ENCODE measurements at places on chromosomes 12 and 14.

GRCh38 chr12:54368025-54368708, 3.9 kb upstream of the GPR84 start:
- H3K4me1 ChIP-seq, result peaks cover 54% of the 10 kb centered on the region
- H3K4me3 ChIP-seq, result no peak overlapping the region
- H3K27ac ChIP-seq, result peak overlapping the region; percentile 68
- DNase-seq, result no peak
- peaks cover 12% of the 10 kb centered on the region for H3K27me3 ChIP-seq

- peaks cover 18% of the 10 kb centered on the region for H3K36me3 ChIP-seq
- H3K27ac ChIP-seq, result peak overlapping the region; percentile 99
- no peaks in the 10 kb centered on the region for H3K27me3 ChIP-seq
- DNase-seq, result no peak
- peaks cover 15% of the 10 kb centered on the region for H3K4me1 ChIP-seq
- H3K4me3 ChIP-seq, result peak overlapping the region; percentile 56
Observed at GRCh38 chr12:64419696-64420095, 15.5 kb downstream of the XPOT start.

DNA sequence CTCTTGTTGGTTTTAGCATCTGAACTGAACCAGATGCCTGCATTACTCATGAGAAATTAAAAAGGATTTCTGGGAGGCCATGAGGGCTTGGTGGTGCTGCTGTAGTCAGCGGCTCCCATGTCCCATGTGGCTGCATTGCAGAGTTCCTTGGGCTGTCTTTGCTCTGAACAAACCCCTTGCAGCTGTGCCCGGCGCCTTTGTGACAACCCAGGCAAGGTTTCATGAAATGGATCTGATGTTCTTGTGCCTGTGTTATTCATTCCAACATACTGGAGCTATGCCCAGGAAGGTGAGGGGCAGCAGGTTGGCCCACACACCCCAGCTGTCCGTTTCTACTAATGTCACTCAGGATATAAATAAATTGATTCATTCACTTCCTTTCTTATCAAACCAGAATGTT, 40.8 kb downstream of the TGFB3 start:
- H3K36me3 ChIP-seq, result peaks cover 5% of the 10 kb centered on the region
- peaks cover 3% of the 10 kb centered on the region for H3K4me1 ChIP-seq
- DNase-seq, result no peak
- H3K4me3 ChIP-seq, result no peak overlapping the region
- no peak overlapping the region for H3K27ac ChIP-seq

GRCh38 chr12:130706311-130706710, 9.8 kb downstream of the RIMBP2 start:
- DNase-seq, result no peak
- peaks cover 13% of the 10 kb centered on the region for H3K36me3 ChIP-seq
- H3K27me3 ChIP-seq, result peaks cover 18% of the 10 kb centered on the region
- H3K27ac ChIP-seq, result no peak overlapping the region
- no peak overlapping the region for H3K4me3 ChIP-seq

DNA sequence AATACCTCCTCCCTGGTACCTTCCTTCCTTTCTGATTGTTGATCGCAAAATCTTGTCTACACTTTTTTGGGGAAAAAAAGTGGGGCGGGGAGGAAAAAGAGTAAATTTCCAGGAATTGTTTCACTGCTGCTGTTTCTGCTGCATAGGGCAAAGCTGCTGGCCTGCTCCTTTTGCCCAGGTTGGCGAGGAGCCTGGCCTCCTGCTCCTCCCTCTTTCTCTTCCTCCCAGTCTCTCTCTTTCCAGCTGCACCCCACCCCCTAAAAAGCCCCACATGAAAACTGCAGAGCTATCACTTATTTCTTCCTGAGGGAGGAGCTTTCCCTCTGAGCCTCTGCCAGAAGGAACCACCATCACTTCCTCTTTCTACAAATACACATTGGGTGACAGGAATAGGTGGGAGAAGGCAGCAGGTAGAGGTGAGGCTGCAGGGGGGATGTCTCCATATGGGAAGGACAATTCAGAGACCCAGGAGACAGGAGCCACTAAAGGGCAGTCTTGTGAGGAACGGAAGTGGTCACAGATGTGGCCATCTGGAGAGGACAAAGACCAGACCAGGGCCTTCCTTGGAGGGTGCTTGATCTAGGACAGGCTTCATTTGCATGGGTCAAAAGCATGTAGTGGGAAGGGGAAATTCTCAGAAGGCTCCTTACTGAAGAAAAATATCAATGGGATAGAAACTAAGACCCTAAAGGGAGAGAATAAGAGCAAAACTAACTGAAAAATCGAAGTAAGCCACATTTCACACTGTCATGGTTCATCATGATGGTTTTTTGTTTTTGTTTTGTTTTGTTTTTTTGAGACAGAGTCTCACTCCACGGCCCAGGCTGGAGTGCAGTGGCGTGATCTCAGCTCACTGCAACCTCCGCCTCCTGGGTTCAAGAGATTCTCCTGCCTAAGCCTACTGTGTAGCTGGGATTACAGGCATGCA, 14.8 kb downstream of the ZBTB39 start:
- peaks cover 12% of the 10 kb centered on the region for H3K27me3 ChIP-seq
- peak; percentile 37 for DNase-seq
- H3K4me1 ChIP-seq, result peaks cover 80% of the 10 kb centered on the region
- H3K4me3 ChIP-seq, result peak overlapping the region; percentile 14
- H3K36me3 ChIP-seq, result peaks cover 6% of the 10 kb centered on the region

DNA sequence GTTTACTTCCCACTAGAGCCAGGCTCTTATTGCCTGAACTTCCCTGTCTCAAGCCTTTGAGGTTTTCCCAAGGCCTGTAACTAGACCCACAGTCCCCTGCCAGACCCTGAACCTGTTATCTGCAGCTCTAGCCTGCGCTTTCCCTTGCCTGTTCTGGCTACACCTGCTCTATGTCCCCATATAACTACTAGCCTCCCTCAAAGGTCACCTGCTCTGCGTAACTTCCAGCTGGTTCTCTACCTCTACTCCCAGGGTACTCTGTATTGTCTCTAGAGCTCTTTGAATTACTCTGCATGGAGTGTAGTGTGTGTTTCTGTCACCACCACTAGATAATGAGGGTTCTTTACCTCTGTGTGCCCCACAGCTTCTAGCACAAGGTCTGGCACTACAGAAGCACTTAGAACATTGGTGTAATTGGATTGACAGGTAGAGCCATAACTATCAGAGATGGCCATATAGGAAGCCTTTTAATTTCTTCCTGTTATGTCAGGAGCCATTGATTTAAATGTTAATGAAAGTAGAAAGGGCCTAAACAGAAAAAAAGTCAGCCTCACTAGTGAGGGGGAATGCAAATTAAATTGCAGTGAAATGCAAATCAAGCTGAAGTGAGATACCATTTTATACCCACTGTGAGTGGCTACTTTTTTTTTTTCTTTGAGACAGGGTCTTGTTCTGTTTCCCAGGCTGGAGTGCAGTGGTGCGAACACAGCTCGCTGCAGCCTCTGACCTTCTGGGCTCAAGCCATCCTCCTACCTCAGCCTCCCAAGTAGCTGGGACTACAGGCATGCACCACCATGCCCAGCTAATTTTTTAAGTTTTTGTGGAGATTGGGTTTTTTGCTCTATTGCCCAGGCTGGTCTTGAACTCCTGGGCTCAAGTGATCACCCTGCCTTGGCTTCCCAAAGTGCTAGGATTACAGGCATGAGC, 47.8 kb downstream of the EID3 start:
- no peak for DNase-seq
- no peak overlapping the region for H3K27ac ChIP-seq
- H3K27me3 ChIP-seq, result peaks cover 2% of the 10 kb centered on the region

DNA sequence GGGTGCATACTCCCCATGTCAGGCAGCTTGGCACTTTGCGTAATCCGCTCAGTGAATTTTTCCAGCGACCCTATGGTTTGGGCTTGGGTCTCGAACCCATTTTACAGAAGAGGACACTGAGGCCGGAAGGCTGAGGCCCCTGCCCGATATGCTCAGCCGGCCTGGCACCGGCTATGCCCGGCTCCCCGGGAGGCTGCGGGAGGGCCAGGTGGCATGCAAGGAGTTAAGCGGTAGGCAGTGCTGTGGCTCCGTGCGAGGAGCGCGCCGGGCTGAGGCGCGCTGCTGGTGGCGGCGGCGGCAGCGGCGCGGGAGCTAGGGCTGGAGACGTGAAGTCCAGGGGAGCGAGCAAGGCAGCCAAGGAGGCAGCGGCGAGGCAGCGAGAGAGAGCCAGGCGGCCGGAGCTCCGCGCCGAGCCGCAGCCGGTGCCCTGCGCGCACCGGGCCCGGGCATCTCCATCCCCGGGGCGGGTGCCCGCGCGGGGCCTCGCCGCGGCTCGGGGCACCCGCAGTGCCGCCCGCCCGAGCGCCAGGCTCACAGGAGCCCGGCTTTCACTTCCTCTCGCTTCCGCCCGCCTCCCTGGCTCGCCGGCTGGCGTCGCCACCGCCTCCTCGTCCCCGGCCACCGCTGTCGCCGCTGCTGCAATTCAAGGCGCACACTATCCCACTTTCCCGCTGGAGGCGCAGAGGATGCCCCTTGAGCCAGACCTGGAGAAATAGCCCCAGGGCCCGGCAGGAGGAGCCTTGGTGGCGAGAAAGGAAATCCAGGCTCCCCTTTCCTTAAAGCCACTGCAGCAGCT, at the start of gene WSCD2:
Gene WSCD2 (plus strand): TSS at position 272 of the 796 bp plus-strand sequence. CDS start 66,545 bp downstream, outside the sequence.
- peak; percentile 74 for DNase-seq
- peaks cover 4% of the 10 kb centered on the region for H3K4me1 ChIP-seq
- no peaks in the 10 kb centered on the region for H3K36me3 ChIP-seq
- peak within 1 kb of the TSS; percentile 75 for H3K4me3 ChIP-seq

GRCh38 chr12:27779416-27779919, 565 bp upstream of the KLHL42 start:
- peaks cover 4% of the 10 kb centered on the region for H3K36me3 ChIP-seq
- H3K4me1 ChIP-seq, result peaks cover 26% of the 10 kb centered on the region
- peak; percentile 5 for DNase-seq
- H3K27me3 ChIP-seq, result peaks cover 10% of the 10 kb centered on the region
- peak overlapping the region; percentile 92 for H3K4me3 ChIP-seq

DNA sequence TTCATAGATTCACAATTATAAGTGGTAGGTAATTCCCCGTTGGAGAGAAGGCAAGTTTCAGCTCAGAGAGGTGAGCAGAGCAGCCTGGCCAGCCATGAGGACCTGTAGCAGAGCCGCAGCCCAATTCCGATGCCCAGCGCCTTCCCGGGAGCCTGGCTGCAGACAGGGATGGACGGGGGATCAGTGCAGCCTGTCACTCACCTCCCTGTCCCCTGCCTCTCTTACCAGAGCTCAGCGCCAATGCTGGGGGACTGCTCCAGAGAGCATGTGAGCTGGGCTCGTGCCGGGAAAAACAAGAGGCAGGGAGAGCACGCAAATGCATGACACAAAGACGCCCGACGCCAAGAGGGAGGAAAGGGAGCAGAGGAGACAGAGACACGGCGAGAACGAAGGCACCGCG, 231.9 kb downstream of the BCL11B start:
- no peak for DNase-seq
- H3K27ac ChIP-seq, result peak overlapping the region; percentile 36
- H3K36me3 ChIP-seq, result no peaks in the 10 kb centered on the region

DNA sequence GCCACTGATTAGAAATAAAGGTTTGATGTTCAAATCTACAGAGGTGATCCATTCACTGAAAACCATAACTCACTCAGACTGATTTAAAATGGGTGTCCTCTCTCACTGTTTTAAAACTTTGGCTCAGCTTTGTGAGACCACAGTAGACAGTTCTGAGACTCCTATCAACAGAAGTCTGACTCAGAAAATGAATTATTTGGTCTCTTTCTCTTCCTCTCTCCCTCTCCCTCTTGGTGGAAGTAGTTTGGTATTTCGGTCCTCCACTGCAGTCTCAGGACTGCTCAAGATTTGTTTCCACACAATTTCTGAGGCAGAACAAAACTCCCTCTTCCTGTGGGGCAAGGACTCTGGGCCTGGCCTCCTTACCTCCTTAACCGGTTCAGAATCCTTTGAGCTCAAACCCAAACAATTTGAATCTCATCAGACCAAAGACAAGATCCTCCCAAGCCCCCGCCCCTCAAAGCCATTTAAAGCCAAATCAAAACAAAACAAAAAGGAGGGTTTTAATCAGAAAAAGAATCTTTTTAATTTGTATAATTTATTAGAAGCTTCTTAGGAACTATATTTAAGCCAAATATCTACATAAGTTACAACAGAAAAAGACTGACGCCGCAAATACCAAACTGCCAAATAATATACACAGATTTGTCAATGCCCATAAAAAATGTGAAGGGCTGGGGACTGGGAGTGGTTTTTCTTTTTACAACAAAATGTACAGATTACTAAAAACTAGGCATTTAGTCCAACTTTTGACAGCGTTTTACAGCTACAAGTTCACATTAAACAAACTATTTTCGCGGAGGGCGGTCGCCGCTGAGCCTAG, 3.9 kb downstream of the NKX2-1 start:
- H3K27me3 ChIP-seq, result peaks cover 39% of the 10 kb centered on the region
- H3K27ac ChIP-seq, result no peak overlapping the region
- no peak overlapping the region for H3K4me3 ChIP-seq
- DNase-seq, result no peak
- H3K4me1 ChIP-seq, result peaks cover 8% of the 10 kb centered on the region

GRCh38 chr14:72766296-72766695, 127.6 kb downstream of the DPF3 start:
- H3K4me3 ChIP-seq, result no peak overlapping the region
- H3K27me3 ChIP-seq, result no peaks in the 10 kb centered on the region
- no peaks in the 10 kb centered on the region for H3K4me1 ChIP-seq
- H3K36me3 ChIP-seq, result peaks cover 6% of the 10 kb centered on the region

GRCh38 chr14:55864890-55865655, 253.1 kb upstream of the PELI2 start:
- no peak overlapping the region for H3K4me3 ChIP-seq
- no peaks in the 10 kb centered on the region for H3K27me3 ChIP-seq
- DNase-seq, result peak; percentile 5
- no peaks in the 10 kb centered on the region for H3K4me1 ChIP-seq
- H3K36me3 ChIP-seq, result peaks cover 20% of the 10 kb centered on the region

GRCh38 chr14:90409209-90409730, 12.4 kb downstream of the CALM1 start:
- H3K36me3 ChIP-seq, result peaks cover 20% of the 10 kb centered on the region
- H3K27ac ChIP-seq, result peak overlapping the region; percentile 32
- no peak overlapping the region for H3K4me3 ChIP-seq
- no peak for DNase-seq

All from endothelial cell (in vitro differentiated cells).